ENCODE measurements at places on chromosomes 6 and 20.

GRCh38 chr6:111738156-111738555 lies 132.5 kb upstream of the TRAF3IP2 start:
- no peak for DNase-seq

GRCh38 chr6:31114541-31114878 lies at the start of gene PSORS1C1:
Gene PSORS1C1 (plus strand): TSS chr6:31114800. CDS start chr6:31129633, 14,833 bp downstream.
- no peak for DNase-seq

DNA sequence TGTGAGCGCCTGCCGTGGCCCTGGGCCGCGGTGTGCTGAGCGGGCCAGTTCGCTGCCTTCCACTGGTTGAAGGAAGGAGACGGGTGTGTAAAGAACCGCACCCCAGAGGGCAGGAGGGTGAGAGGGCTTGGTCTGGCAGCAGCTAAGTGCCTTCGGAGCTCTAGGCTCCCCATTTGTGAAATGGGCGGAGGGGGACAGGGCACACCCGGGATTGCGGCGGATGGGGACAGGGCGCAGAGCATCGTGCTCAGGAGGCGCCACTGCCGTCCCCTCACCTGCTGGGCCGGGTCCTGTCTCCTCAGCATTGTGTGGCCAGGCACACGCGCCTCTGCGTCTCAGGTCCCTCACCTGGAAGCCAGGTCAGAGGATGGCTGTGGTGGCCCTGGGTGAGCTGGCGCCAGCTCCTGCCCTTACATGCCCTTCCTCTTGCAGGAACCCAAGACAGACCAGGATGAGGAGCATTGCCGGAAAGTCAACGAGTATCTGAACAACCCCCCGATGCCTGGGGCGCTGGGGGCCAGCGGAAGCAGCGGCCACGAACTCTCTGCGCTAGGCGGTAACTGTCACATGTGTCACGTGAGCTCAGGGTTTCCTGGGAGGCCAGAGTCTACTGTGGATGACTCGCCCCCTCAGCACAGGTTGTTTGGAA lies 3.1 kb downstream of the ADRM1 start:
- DNase-seq = no peak

DNA sequence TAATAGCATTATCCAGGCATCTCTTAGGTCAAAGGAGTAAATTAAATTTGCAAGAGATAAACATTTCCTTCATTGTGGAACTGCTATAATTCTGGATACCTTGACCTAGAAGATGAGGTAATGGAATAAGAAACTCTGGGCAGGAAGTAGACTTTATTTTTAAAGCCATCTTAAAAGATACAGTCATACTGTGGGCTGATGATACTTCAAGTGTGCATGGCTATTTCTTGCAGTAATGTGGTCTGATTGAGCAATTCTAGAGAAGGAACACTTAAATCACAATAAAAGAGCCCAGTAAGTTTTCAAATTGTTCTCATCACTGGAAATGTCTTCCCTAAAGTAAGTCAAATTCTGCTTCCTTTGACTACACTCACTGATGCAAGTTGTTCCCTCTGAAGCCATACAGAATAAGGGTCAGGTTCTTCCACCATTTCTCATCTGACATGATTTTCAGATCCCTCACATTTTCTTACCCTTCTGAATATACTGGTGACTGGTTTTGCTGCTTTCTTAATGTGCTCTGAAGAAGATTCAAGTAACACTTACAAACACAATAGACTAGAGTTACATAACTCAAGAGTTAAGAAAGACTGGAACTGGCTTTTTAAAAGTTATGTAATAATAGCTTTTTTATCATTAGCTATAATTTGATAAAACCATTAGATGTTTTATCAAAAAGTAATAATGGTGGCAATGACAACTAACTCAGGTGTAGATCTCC lies 62.6 kb upstream of the TMEM244 start:
- no peak for DNase-seq

DNA sequence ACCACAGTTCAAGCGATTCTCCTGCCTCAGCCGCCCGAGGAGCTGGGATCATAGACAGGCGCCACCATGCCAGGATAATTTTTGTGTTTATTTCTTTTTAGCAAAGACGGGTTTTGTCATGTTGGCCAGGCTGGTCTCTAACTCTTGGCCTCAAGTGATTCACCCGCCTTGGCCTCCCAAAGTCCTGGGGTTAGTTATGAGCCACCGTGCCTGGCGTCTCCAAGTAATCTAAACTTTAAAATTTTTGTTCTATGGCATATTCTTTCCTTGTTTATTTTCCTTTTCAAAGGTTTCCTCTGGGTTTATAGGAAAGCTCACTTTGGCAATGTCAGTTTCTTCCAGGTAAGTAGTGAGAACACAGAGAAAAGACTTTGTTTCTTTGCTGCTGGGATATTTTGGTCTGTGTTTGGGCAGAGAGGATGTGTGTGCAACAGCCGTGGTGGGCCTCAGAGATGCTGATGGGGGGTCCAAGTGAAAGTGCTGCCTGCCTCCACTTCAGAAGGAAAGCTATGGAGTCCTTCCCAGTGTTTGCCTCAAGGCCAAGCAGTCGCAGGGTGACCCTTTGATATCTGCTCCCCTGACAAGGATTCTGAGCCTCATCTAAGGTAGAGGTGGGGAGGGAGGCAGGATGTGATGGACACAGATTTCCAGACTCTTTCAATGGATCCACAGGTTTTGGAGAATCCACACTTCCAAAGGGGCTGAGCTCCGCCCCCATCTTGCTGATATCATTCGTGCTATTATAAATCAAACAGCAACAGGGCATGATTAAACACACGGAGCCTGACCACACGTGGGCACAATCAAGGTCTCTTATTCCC lies 2.3 kb downstream of the LRP11 start:
- no peak for DNase-seq

GRCh38 chr6:108078191-108078590 lies 3.6 kb upstream of the OSTM1 start:
- no peak for DNase-seq

GRCh38 chr6:150631984-150632642 lies 32.4 kb downstream of the PLEKHG1 start:
- DNase-seq = no peak

DNA sequence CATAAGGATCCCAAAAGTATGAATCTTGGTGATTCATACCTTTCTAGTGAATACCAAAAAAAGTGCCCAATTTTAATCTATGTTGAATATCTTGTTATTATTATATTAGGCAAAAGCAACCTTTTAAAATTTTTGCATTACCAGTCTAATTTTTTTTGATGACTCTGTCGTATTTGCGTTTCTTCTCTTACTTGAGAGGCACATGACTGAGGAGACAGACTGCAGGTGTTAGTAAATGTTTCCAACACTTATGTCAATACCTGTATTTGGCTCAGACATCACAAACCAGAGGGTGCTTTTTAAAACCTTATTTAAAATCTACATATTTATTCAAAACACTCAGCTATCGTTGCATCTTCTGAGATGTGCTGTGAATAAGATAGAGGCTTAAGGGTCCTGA lies 27.1 kb downstream of the ID4 start:
- DNase-seq = no peak

DNA sequence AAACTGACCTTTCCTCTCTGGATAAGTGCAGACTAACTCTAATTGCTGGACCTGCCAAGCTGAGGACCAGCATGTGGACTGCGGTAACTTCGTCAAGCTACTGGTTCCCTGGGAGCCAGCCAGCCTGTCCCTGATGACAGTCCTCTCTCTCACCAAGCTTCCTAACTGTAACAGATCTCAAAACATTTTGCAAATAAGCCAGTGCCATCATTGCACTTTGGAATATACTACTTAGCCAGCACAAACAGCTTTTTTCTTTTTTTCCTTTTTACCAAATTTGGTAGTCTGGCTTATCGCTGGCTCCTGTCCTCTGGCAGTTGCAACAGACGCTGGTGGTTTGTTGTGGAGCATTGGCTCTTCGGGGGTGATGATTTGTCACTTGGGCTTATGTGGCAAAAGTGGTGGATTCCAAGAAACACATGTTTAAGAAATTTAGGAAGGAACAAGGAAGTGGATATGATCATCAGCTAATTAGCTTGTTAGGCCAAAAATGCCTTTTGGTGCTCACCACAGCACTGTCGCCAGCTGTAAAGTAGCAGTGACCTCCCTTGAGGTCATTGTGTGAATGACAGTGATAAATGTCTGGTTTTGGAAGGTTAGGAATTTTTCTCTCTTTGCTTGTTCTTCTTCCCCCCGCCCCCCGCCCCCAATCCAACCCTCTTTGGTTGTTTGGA lies 171.7 kb downstream of the CLIC5 start:
- DNase-seq = no peak

Measured in substantia nigra (tissue), 51 donors.